Pons (tissue), 1 donor: ENCODE measurements at places on chromosomes 6 and 20.

GRCh38 chr20:23293689-23294088 lies 56.9 kb upstream of the NXT1 start:
- DNase-seq: no peak

- peak; percentile 89 for DNase-seq
Measured at GRCh38 chr6:69349771-69350170, 447.0 kb downstream of the LMBRD1 start.

DNA sequence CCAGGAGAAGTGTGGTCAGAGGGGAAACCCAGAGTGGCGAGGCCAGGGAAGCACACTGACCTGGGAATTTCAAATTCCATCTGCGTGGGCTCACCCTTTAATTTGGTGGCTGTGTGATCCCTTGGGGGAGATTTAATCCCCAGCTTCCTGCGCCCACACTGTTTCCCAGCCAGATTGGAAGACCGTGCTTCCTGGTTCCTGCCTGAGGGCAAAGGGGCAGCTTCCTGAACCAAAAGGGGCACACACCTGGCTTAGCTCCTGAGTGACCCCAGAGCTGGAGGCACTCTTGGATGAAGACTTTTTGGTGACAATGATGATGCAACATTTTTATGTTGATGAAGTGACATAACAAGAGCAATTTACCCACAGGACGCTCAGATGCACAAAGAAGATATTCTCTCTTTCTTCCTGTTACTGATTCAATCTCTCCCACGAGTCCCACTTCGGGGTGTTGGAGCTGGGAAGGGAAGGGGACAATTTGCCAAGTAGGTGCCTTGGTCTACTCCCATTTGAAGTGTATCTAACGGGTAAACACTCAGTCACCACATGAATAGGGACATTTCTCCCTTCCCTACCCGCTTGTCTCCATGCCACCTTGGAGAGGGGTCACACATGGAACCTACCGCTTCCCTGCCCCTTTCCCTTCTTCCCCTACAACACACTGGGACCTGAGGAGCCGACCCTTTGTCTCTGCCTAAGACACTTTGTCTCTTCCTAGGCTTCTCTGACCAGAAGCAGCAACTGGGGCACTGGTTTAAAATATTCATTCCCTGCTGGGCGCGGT lies 28.6 kb upstream of the CDKN1A start:
- no peak for DNase-seq

GRCh38 chr6:105986998-105987397 lies 99.1 kb upstream of the PRDM1 start:
- no peak for DNase-seq

GRCh38 chr20:53652090-53652858 lies 58.6 kb upstream of the ZNF217 start:
- DNase-seq: peak; percentile 66

- no peak for DNase-seq
Measured at GRCh38 chr6:169786349-169786748, 34.9 kb downstream of the ERMARD start.

DNA sequence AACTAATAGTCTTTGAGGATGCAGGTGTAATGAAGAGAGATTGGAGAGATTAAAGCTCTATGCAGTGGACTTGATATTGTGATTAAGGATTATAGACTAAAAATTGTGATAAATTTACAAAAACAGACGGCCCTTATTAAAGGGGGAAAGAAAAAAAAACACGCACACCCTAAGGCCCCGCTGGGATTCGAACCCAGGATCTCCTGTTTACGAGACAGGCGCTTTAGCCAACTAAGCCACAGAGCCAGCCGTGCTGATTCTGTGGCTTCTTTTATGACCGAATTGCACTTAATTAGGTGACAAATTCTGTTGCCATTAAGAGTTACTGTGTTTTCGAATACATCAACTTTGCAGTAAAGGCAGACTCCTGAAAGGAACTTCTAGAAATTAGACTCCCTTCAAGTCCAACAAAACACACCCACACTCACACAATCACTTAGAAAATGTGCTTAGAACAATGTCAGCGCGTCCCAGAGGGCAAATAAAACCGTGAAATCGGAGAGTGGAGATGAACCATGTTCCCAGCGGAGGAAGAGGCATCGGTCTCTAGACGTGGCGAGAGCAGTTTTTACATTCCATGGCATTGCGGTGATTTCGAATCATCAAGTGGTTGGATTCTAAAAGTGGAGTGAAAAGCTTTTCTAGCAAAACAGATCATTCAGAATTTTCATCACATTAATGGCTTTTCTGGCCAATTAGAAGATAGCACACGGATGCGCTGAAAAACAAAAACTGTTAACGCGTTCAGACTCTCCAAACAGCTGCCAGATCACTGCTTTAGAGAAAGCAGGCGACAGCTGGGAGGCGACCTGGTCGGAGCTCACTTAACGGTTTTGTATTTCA lies 122.6 kb downstream of the GPX5 start:
- peak; percentile 82 for DNase-seq

GRCh38 chr6:151326116-151326825 lies 65.1 kb downstream of the ZBTB2 start:
- no peak for DNase-seq

GRCh38 chr20:51512645-51513044 lies 29.9 kb downstream of the NFATC2 start:
- DNase-seq: no peak

DNA sequence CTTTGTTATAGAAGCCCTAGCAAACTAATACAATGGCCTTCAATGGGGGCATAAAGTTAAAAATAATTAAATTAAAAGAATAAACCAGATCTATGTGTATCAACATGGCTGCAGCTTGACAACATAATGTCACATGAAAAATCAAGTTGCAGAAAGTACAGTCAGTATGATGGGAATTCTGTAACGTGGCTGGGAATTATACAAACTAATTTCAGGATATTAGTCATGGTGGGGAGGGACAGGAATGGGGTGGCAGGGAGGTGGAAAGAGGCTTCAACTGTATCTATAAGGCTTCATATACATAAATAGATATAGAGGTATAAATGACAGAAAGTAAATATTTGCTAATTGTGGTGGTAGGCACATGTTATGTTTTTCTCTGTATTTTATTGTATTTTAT lies 107.1 kb downstream of the UNC5CL start:
- DNase-seq: no peak

DNA sequence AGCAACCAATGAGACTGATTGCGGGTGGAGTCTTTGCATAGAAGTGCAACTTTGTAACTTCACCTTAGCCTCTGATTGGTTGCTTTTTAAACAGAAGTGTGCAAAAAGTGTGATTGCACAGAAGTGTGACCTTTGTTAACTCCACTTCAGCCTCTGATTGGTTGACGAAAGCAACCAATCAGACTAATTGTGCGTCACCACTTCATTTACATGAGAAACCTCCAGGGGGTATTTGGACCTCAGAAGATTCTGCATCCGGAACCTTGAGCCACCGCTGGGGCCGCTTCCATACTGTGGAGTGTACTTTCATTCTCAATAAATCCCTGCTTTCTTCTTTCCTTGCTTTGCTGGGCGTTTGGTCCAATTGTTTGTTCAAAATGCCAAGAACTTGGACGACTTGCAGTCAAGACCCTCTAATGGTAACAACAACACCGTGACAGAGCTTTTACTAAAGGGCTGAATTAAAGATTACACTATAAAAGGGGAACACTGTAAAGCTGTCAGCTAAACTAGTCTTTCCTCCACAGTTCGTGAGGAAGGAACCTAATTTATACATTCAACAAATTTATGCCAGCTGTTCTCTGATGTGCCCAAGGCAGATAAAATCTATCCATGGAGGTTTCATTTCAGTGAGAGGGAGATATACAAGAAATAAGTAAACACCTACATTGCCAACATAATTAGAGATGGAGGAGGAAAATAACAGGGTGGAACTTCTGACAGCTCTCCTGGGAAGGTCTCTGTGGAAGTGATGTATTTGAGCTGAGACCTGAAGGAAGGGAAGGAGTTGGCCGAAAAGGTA lies 1.4 kb upstream of the HECA start:
- peak; percentile 26 for DNase-seq

DNA sequence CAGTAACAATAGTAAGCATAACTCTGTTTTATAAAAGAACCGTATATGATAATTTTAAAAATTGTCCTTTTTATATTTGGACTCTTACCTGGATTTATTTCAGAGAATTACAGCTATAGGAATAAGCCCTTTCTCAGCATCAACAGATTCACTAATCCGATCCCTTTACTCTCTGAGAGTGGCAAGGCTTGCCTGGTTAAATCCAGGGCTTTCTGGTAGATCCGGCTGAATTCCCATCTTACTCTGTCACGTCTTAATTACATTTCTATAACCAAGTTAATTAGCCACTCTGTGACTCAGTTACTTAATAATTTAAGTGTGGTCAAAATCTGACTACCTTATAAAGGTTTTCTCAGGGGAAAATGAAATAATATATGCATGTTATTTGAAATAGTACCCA lies 294.7 kb downstream of the FRK start:
- no peak for DNase-seq
